WTC11 (cell line): ENCODE measurements at places on chromosomes 2 and 18. TPM values are rescaled to one million over a fixed set of nuclear protein-coding genes. Genes with fewer than 3 reads are reported as not detected.

KIF5C gene
- 58.0 to 73.5 TPM (median 60.6 TPM) in 3 replicates for total RNA-seq

KYNU gene
- 0.18 to 0.85 TPM (median 0.21 TPM) in 3 replicates for total RNA-seq

INHBB gene
- 0.14 to 0.26 TPM (median 0.21 TPM) in 3 replicates for total RNA-seq

PID1 gene
- total RNA-seq, result 1.2 to 2.6 TPM (median 1.3 TPM) in 3 replicates

- H3K27ac ChIP-seq, result no peak overlapping the region
- peaks cover 21% of the 10 kb centered on the region for H3K4me1 ChIP-seq
- H3K4me3 ChIP-seq, result no peak overlapping the region
- H3K36me3 ChIP-seq, result no peaks in the 10 kb centered on the region
These were observed 122.7 kb downstream of the DNER start for GRCh38 chr2:229591611-229592010.

DNA sequence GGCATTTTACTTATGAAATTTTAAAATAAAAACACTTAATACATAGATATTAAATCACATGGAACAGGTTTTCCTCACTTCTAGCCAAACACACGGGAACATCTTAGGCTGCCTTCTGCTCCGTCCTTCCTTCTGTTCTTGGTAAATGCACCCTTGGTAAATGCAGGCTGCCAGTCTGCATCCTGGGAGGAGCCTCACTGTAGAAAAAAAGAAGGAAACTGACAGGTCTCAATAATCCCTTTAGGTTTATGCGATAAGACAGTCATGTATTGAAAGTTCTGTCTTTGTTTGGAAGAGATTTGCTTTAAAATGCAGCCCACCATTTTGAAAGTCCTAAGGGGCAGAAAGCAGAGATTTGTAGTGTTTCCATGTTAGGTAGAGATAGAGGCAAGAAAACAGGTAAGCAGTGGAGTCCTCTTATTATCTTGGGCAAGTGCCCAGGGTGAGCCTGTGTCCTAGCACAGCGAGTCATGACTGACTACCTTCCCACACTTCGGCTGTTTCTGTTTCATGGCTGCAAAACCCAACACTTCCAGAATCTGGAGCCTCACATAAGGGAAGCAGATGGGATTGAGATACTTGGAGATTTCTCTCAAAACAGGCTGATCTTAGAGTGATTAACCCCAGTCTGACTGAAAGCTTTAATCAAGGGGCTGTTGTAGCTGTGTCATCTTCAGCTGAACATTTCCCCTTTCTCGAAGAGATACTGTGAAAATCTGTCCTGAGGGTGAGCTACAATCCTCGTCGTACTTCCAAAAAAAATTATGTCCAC, 131.4 kb upstream of the MAP3K20 start:
- no peak overlapping the region for H3K4me3 ChIP-seq
- H3K27ac ChIP-seq, result no peak overlapping the region
- no peak for DNase-seq

GRCh38 chr2:22882011-22882410, 503.0 kb upstream of the KLHL29 start:
- no peak overlapping the region for H3K4me3 ChIP-seq
- peaks cover 9% of the 10 kb centered on the region for H3K36me3 ChIP-seq
- H3K27ac ChIP-seq, result no peak overlapping the region
- H3K27me3 ChIP-seq, result no peaks in the 10 kb centered on the region

DNA sequence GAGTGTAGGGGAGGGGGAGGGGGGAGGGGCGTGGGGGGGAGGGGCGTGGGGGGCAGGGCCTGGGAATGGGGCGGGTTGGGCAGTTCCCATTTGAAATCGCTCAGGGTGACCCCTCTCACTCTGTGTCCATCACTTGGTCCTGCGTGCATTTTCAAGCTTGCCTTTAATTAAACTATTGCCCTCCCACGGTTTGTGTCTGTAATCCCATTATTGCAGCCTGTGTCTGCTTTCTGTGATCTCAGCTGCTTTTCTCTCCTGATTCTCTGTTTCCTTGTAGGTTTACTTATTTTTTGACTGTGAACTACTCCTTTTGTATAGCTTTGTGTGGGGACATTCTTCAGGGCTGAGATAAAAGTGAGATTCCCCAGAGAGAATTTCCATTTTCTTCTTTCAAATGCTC, 1.3 kb downstream of the DCDC2C start:
- H3K4me3 ChIP-seq, result no peak overlapping the region
- H3K27me3 ChIP-seq, result peaks cover 25% of the 10 kb centered on the region
- DNase-seq, result no peak
- no peaks in the 10 kb centered on the region for H3K4me1 ChIP-seq
- no peak overlapping the region for H3K27ac ChIP-seq

- H3K4me1 ChIP-seq, result peaks cover 11% of the 10 kb centered on the region
- peaks cover 5% of the 10 kb centered on the region; the same call in 1 of the 2 replicates for H3K36me3 ChIP-seq
- no peak for DNase-seq
- no peak overlapping the region for H3K27ac ChIP-seq
- no peaks in the 10 kb centered on the region for H3K27me3 ChIP-seq
These were observed 10.5 kb upstream of the FAM124B start for GRCh38 chr2:224412141-224413015.

- H3K27ac ChIP-seq, result no peak overlapping the region
- H3K4me1 ChIP-seq, result peaks cover 8% of the 10 kb centered on the region
- H3K4me3 ChIP-seq, result no peak overlapping the region
- H3K36me3 ChIP-seq, result no peaks in the 10 kb centered on the region
- no peaks in the 10 kb centered on the region for H3K27me3 ChIP-seq
- DNase-seq, result peak; percentile 14
These were observed 91.9 kb downstream of the PPP1R1C start for GRCh38 chr2:182077448-182078142.

DNA sequence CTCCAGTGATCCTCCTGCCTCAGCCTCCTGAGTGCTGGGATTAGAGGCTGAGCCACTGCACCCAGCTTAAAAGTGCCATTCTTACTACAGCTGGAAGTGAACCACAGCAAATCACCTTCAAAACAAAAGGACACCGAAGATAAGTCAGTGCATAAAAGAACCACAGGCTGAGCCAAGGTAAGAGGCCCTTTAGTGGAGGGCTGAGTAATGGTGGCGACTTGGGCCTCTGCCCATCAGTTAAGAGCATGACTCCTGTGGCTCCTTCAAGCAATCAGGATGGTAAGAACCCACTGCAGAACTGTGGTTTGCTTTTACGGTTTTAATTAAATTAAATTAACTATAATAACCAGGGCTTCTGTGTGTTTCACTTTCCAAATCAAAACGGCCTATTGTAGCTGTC, 75.1 kb downstream of the CTAGE1 start:
- H3K36me3 ChIP-seq, result no peaks in the 10 kb centered on the region
- no peak for DNase-seq
- no peak overlapping the region for H3K27ac ChIP-seq
- H3K27me3 ChIP-seq, result peaks cover 44% of the 10 kb centered on the region
- H3K4me1 ChIP-seq, result peaks cover 24% of the 10 kb centered on the region

DNA sequence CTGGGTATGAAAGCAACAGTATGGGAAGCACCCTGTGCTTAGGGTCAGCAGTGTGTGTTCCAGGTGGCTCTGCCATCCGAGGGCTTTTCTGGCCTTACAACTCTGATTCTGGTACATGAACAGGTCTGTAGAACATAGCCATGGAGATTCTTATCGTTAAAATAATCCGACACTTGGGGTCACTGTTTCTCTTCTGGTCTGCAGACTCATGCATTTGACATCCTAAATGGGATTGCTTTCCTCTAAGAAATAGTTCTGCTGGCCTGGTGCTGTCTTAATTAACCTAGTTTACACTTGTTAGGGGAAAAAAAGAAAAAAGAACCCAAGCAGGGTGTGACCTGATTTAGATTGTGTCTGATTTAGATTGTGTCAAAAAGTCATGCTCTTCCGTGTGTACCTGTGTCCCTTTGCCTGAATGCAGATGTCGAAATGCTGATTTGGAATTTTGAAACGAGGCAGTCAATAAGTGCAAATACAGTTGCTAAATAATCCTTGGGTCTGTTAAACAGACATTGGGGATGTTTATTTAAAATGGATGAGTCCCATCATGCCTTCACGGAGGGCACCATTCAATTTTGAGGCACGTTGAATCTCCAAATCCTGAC, 59.6 kb downstream of the TRPM8 start:
- peaks cover 6% of the 10 kb centered on the region; the same call in 1 of the 2 replicates for H3K36me3 ChIP-seq
- H3K4me1 ChIP-seq, result peaks cover 12% of the 10 kb centered on the region
- H3K27ac ChIP-seq, result peak overlapping the region; percentile 11; the same call in 1 of the 2 replicates
- DNase-seq, result no peak
- H3K4me3 ChIP-seq, result no peak overlapping the region

DNA sequence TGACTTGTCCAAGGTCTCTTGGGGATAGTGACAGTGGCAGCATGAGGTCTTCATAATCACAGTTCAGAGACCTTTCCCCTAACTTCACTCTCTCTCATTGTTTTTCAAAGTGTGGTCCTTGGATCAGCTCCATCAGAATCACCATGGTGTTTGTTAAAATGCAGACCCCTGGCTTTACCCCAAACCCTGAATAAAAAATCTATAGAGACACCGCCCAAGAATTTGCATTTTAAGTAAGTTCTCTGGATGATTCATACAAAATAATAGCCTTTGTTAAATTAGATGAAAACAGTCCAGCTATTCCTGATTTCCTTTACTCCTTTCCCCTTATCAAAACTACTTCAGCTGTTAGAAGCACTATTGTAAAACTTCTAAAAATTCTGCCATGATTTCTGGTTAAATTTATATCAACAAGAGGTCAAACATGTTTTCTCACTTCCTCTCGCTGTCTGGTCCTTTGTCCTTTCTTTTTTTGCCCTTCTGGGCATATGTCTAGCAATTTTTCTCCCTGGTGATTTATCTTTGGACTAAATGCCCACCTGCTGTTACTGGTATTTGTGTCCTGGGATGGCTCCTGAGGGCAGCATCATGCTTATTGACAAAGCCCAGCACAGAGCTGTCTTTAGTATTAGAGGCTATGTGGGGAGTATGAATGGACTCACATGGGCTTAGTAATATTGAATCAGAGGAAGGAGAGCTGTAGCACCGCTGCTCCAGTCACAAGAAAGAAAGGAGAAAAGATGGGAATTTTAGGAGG, 63.4 kb downstream of the LHCGR start:
- no peaks in the 10 kb centered on the region for H3K27me3 ChIP-seq
- no peaks in the 10 kb centered on the region for H3K36me3 ChIP-seq
- H3K27ac ChIP-seq, result peak overlapping the region; percentile 10; the same call in 1 of the 2 replicates
- DNase-seq, result no peak

DNA sequence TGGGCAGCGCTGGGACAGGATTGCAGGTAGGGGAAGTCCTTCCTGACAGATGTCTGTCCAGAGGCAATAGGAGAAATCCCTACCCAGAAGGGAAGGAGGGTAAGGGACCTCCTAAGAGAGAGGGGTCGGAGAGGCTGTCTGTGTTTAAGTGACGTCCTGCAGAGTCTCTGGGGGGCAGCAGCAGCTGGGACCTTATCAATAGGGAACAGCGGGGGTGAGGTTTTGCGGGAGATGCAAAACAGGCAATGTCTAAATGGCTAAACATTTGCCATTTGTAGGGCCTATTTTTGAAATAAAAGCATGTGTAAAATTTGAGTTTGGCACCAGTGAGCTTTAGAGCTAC, 108.7 kb upstream of the HS6ST1 start:
- H3K4me1 ChIP-seq, result peaks cover 11% of the 10 kb centered on the region
- H3K27me3 ChIP-seq, result no peaks in the 10 kb centered on the region; the same call in 1 of the 2 replicates
- DNase-seq, result no peak
- peaks cover 22% of the 10 kb centered on the region for H3K36me3 ChIP-seq
- H3K27ac ChIP-seq, result peak overlapping the region; percentile 61; the same call in 1 of the 2 replicates
- no peak overlapping the region for H3K4me3 ChIP-seq
